ENCODE measurements at places on chromosomes 16 and 17.

DNA sequence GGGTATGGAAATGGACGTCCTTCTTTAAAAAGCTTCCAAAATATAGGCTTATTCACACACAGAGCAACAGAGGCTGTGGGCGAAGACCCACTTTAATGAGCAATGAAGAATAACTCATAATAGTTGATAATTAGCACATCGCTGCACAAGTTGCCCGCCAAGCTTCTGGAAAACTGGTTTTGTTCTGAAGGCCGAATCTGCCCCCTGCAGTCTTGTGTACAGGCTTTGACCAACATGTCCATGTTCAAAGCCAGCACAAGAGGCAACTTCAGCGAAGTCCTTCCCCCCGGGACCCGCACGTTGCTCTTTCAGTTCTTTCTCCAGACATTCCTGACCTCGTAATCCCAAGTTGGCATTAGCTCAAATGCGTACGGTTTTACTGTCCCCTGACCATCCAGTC is 73.3 kb downstream of the IRX5 start:
- DNase-seq: no peak

DNA sequence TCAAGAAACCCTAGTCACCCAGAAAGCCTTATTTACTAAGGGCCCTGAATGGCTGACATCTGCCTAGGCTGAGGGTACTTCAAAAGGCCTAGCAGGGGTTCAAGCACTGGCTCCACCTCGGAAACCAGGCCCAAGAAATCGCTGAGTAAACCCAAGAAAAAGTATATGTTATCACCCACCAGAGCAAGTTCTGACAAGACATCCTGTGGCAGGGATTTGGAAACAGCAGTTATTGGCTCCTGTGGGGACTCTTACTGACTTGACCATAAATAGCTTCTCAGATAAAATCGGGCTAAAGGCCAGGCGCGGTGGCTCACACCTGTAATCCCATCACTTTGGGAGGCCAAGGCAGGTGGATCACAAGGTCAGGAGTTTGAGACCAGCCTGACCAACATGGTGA is 12.2 kb downstream of the ATP6V0D1 start:
- no peak for DNase-seq

GRCh38 chr17:57521606-57522005 is 223.5 kb downstream of the CCDC182 start:
- DNase-seq: no peak

- no peak for DNase-seq
These were observed 50.2 kb upstream of the TMEM97 start for GRCh38 chr17:28268610-28269313.

DNA sequence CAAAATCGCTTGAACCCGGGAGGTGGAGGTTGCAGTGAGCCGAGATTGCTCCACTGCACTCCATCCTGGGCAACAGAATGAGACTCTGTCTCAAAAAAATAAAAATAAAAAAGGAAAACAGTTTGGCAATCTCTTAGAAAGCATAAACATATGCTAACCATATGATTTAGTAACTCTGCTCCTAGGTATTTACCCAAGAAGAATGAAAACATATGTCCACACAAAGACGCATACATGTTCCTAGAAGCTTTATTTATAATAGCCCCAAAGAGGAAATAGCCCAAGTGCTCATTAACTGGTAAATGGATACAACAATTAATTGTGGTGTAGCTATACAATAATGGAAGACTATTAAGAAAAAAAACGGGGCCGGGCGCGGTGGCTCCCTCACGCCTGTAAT is 18.5 kb upstream of the CDH1 start:
- DNase-seq: no peak

DNA sequence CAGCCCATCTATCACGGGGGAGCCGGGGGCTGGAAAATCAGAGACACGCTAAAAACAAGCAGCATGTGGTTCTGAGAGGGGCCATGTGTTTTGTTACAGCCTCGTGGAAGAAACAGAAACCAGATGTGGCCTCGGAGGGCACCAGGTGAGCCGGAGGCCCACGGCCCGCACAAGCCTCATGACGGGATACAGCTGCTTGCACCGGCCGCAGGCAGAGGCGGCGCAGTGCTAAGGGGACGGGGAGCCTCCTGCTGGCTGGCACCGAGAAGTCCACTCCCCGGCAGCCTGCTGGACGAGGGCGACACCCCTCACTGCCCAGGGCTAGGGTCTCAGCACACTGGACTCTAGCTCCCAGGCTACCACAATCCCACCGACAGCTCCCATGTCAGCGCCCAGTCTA is 19.2 kb downstream of the NDUFAF8 start:
- DNase-seq: no peak

DNA sequence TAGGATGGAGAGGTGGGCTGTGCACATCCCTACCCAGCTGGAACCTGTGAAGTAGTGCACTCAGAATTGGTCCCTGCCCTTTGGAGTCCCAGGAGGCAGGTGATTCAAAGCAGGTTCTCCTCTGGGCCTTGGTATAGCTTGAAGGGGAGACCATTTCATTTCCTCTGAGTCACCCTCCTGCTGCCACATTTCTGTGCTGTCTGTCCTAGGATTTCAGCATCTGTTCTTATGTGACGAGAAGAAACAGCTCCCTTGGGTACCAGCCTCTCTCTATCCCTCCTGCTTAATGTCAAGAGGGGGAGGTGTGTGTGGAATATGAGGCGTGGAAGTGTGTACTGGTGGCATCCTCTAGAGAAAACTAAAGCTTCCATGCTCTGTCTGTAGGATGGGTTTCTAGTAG is 5.0 kb upstream of the NFE2L1 start:
- no peak for DNase-seq

DNA sequence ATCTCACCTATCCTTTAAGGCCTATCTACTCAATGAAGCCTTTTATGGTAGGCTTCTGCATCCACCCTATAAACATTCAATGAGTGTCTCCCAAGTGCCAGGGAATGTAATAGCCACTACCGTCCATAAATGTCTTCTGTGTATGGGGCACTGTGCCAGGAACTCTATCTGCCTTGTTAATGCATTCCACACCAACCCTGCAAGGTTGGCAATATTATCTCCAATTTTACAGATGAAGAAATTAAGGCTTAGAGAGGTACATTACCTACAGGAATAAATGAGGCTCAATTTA is 20.0 kb downstream of the MAP3K14 start:
- DNase-seq: no peak

DNA sequence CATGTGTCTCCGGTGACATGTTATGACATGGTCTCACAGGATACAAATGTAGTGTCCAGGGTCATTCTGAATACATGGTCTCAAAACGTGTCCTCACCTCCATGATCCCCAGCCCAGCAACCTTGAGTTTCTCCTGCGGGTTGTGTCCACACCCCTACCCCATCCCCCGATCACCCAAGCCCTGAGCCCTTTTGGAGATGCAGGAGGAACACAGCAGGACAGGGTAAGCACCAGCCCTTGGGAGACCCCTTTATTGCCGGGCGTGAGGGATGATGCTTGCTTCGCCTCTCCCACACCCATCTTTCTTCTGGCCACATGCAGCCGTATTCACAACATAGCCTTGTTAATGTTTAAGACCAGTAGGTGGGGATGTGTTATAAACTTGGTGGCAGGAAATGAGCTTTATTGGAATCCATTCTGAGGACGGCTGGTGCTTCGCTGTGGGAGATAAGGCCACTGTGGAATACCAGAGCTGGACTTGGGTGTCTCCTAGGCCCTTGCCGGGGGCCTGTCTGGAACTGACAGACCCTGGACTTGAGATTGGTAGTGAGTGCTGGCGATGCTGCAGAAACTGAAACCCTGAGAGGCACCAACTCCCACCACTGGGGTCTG is 5.5 kb downstream of the TMEM132E start:
- no peak for DNase-seq

DNA sequence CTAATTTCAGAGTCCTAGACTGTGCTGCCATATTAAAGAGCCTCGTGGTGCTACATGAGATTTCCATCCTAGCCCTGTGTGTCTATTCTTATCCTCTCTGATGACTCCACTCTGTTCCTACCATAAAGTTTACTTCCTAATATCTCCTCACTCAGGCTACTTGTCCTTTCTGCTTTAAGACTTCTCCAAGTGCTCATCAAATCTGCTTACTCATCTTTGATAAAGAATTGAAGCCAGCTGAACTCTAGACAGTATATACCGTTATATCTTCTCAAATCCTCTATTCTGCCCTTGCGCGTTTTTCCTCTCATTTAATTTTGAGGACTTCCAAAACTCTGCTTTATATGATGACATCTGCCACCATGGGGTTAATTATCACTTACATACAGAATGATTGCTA is 539.5 kb downstream of the HAPSTR1 start:
- DNase-seq: no peak

- DNase-seq: no peak
These were observed 443.5 kb downstream of the GRIN2A start for GRCh38 chr16:9738690-9739089.

DNA sequence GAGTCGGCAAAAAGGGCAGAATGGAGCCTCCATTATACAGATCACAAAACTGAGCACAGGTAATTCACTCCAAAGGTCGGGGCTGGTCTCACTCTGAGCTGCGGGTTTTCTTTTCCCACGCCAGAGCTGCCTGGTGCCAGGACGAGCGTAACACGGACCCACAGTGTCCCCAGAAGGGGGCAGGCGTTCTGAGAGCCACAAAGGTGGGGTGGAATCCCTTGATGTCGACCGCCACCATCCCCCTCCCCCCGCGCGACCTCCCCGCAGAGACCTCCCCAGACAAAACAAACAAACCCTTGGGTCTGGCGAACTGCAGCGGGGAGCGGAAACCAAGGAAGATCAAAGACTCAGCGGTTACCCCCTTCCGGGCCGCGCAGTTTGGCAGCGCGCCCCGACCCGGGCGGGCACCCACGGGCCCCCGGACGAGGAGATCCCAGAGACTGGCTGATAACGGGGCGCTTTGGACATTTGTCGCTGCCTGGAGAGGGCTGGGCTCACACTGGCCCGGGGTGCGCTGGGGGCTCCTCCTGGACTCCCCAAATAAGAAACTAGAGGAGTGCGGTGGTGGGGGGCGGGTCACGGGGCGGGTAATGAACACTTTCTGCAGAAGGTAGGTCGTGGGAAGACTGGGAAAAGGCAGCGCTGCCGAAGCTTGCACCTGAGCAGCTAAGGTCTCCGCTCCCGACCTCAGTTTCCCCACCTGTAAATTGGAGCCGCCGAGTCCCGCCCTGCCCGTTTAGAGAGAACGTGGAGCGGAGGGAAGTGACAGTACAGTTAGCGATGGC is 664 bp upstream of the NKD1 start:
- DNase-seq: no peak

DNA sequence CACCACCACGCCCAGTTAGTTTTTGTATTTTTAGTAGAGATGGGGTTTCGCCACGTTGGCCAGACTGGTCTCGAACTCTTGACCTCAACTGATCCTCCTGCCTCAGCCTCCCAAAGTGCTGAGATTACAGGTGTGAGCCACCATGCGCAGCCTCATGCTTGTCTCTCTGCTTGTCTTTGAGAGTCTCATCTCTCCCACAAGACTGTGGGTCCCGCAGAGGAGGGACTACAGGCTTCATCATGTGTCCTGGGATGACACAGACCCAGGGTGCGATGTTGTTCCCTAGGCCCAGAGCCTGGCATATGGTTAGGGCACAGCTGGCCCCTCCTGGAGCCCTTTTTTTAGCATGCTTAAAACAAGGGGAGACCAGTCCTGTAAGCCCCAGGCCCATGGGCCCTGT is 101.9 kb downstream of the NDE1 start:
- no peak for DNase-seq

GRCh38 chr17:54937018-54937417 is 31.4 kb downstream of the COX11 start:
- no peak for DNase-seq

GRCh38 chr17:6472517-6472916 is 28.3 kb downstream of the PIMREG start:
- no peak for DNase-seq

DNA sequence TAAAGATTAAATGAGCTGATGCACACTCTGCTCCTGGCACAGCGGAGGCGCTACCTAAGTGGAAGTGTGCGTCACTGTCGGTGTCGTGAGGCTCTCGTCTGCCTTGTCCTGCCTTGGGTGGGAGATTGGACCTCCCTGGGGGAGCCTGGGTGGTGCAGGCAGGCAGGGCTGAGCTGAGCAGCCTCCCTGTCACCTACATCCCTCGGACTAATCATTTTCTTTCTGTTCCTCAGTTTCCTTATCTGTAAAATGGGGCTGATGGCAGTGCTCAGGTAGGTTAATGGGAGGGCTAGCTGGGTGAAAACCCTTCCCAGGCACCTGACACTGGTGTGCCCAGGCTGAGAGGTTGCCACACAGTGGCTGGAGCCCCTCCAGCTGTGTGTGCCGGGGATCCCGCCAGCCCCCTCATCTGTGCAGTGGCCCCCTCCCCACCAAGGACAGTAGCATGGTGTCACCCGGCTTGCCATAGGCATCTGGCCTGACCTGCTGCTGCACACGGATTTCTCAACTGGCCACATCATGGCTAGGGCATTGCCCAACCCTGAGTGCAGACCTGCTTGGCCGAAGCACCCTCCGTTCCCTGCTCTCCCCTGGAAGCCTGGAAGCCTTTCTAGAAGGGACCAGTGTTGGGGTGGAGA is 4.3 kb downstream of the ADCY7 start:
- DNase-seq: no peak

- no peak for DNase-seq
These were observed 248.9 kb upstream of the TNRC6C start for GRCh38 chr17:77709594-77709993.

DNA sequence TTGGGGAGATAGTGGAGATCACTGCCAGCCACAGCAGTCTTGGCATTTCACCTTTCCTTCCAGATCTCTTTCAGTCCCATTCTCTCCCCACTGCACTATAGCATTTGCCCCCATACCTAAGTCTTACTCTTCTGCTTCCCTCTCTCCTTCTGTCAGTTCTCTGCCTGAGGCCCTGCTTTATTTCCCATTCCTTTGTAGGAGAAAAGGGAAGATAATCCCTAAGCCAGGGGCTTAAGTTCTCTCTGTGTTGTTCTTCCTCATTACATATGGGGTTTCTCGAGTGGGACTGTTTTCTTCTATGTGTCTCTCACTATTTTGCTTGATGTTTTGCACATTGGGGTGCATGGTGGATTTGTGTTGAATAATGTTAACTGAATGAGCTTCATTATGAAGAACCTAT is 6.4 kb downstream of the KDM6B start:
- no peak for DNase-seq

DNA sequence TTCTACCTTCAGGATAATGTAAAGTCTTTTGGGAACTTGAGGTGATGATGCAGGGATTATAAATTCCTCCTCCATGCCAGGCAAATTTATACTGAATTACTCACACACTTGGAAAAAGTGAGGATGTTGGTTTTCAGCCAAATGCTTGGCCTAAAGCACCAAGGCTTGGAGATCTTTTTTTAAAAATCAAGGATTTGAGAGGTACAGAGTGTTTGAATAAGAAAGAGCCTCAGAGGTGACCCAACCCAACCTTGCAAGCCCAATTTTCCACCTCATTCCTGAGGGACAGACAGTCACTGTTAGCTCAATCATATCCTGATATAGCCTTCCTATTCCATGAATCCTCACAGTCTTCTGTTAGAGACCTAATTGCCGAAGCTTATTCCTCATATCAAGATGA is 14.0 kb downstream of the GRIN2A start:
- no peak for DNase-seq

Data from NCI-H1417 treated with DMSO at 0.1 percent for 48 hours (cell line).